ENCODE measurements at places on chromosomes 12 and 14.
A peak's percentile ranks its signal among the peaks of the same experiment; 100 is the strongest.

DNA sequence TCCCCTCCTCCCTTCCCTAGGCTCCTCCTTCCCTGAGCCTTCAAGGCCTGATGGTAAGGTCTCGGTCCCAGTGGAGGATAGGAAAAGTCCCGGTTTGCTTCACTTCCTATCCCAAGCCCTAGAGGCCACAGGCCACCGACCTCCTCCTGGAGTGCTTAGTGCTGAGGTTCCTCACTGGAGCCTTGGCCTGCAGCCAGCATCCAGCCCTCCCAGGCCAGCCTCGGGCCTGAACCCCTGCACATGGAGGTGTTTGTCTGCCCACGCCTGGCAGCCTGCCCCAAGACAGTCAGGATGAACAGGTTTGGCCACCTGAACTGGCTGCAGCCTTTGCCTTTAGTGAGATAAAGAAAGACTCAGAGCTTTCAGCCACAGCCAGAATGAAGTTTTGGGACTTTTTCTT, 15.8 kb upstream of the KRT7 start:
- peak; percentile 22 for DNase-seq

- DNase-seq, result no peak
Observed at GRCh38 chr12:95633049-95633731, 81.9 kb upstream of the USP44 start.

DNA sequence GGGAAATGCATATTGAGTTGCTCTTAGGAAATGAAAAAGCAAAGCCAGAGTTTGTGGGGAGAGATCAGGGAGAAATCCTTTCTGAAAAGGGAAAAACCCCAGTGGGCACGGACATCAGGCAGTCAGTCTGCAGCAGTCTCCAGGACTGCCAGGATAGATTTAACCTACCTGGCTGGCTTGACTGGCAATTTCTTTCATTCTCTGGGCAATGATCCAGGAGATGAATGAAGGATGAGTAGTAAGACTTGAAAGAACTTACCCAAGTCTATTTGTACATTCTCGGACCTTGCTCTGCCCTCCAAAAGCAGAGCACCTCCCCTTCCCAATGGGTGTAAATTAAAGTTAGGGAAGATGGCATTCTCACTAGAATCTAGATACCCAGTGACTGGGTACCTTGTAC, 42.9 kb downstream of the CMAS start:
- DNase-seq, result no peak

- DNase-seq, result no peak
Observed at GRCh38 chr14:24794644-24795305, 160.8 kb upstream of the GZMB start.

DNA sequence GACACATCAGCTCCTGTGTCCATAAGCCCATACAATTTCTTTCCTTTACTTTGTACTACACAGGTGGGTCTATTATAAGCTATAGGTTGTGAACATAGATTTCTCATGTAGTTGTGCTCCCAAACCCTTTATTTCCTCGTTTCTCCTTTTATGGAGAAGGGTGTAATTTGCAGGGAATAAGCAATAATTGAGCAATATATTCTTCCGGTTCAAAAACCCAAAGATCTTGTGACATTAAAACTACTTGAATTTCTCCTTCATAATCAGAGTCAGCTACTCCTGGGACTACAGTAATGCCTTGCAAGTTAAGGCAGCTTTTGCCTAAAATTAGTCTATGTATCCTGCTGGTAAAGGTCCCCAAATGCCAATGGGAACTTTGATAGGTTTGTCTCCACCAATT, 19.1 kb upstream of the MAPKAPK5 start:
- DNase-seq, result no peak

Measured in GM23338 (cell line).